ENCODE measurements at places on chromosomes 1 and 21.
A peak's percentile ranks its signal among the peaks of the same experiment; 100 is the strongest.

- DNase-seq, result peak; percentile 26
Observed at GRCh38 chr1:168918860-168919741, 187.4 kb upstream of the ATP1B1 start.

DNA sequence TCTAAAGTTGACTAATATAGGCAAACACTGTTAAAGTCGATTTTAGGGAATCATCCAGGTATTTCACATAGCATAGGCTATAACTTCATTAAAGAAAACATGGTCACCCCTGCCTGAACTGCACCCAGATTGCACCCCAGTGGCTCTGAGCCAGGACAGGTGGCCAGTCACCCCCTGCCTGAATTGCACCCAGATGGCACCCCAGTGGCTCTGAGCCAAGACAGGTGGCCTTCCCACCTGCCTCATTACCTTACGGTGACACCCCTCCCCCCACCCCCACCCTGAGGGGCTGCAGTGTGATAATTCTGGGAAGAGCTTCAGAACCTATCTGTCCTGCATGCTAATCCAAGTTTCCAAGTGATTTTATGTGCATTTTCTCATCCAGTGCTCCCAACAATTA is 78.9 kb downstream of the DSCAM start:
- no peak for DNase-seq

DNA sequence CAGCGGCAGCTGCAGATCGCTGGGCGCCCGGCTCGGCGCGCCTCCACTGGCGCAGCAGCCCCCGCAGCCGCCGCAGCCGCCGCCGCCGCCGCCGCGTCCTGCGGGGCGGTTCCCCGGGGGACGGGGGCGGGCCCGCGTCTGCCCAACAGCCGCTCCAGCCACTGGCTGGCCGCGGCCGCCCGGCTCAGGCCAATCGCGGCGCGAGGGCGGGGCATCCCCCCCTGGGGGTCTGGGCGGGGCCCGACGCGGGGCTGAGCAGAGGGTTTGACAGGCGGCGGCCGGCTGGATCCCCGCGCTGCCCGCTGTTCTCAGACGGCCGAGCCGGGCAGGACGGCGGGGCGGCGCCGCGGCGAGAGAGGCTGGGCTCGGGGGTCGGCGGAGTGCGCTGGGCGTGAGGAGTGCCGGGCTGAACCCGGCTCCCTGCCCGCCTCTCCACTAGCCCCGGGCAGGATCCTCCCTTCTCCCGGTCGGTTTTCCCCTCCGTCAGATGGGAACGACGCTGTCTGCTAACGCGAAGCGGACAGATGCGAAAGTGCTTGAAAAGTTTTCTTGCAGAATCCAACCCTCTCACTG is at the start of gene GLIS1:
TSS of gene GLIS1 (minus strand) at position 56 of the 573 bp plus-strand sequence. CDS start 1,100 bp downstream, outside the sequence.
- peak; percentile 87 for DNase-seq

GRCh38 chr1:14292520-14292919 is 306.0 kb upstream of the KAZN start:
- DNase-seq, result no peak

- no peak for DNase-seq
Observed at GRCh38 chr1:152983743-152984142, at the start of gene SPRR1A. Gene SPRR1A (plus strand): TSS chr1:152984081. CDS start chr1:152985231, 1,150 bp downstream.

GRCh38 chr1:22442212-22442894 is 9.3 kb upstream of the ZBTB40 start:
- no peak for DNase-seq

GRCh38 chr1:41936107-41936506 is 17.4 kb upstream of the HIVEP3 start:
- no peak for DNase-seq

DNA sequence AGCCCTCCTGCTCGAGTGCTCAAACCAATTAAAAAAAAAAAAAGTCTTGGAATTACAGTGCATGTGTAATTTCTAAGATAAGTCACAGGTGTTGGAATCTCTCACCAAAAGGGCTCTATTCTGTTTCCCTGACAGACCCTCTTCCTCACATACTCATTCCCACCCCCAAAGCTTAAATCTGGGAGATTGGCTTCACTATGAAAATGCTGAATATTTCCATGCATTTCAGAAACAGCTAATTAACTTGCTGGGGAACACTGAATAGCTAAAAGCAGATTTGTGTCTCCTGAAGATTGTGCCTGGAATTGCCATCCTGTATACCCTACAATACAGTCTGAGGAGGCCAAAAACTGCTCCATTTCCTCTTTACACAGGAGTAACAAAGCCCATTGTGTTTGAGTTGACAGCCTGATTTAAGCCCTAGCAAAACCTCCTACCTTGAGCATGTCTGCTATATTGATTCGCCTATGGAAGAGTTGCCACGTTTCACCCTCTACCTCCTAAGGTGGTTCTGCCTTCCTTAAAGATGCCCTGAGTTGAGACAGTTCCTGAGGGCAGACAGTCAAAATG is 1.4 kb upstream of the PIK3R3 start:
- DNase-seq, result no peak

Measured in head of caudate nucleus (tissue), 42 donors.